Right ventricle myocardium superior (tissue), 1 donor: ENCODE measurements at places on chromosomes 16 and 17. TPM values are rescaled to one million over a fixed set of nuclear protein-coding genes. Genes with fewer than 3 reads are reported as not detected.

Gene WNT9B
- total RNA-seq, result 0.13 TPM

- DNase-seq, result no peak
These were observed 25.6 kb upstream of the CPPED1 start for GRCh38 chr16:12829096-12829888.

DNA sequence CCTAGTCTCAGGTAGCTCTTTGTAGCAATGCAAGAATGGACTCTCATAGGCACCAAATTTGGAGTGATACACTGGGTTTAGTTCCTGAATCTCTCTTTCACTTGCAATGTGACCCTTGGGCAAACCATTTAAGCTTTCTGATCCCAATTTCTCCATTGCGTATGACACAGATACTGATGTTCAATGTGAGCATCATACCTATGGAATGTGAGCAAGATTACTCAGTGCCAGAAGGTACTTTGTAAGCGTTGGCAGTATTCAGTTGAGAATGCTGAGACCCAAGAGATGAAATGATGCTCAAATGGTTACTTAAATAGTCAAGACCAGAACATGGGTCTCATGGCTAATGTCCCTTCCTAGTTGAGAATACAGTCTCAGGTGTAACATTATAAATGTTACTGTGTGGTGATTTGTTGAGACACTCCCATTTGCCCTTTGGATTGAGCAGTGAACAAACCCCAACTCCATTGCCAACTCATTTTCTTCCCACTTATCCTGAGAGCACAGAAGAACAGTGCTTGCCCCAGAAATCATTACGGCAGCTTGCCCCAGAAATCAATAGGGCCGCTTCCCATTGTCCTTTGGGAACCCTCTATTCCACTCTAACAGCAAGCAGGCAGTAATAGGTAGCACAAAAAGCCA is 134.1 kb downstream of the SOX9 start:
- DNase-seq, result no peak

- DNase-seq, result peak; percentile 49
These were observed at the start of gene HS3ST3A1 for GRCh38 chr17:13601776-13602551. Gene HS3ST3A1 (minus strand): TSS chr17:13601929. CDS start chr17:13601129, 800 bp downstream.

- no peak for DNase-seq
These were observed 168.4 kb downstream of the ENGASE start for GRCh38 chr17:79242873-79243602.
